ENCODE measurements at places on chromosomes 4 and X. TPM values are rescaled to one million over a fixed set of nuclear protein-coding genes. Genes with fewer than 3 reads are reported as not detected.

- no peak for ATAC-seq
These were observed 16.8 kb downstream of the OCRL start for GRCh38 chrX:129556806-129557315.

- ATAC-seq: no peak
These were observed 232.2 kb upstream of the FMR1 start for GRCh38 chrX:147679356-147680005.

Gene KCND1
- 1.5 TPM for total RNA-seq

GRCh38 chr4:99859618-99860017 lies 34.6 kb downstream of the LAMTOR3 start:
- no peak for ATAC-seq

- ATAC-seq: no peak
These were observed 633.9 kb upstream of the CPEB2 start for GRCh38 chr4:14368391-14368790.

DNA sequence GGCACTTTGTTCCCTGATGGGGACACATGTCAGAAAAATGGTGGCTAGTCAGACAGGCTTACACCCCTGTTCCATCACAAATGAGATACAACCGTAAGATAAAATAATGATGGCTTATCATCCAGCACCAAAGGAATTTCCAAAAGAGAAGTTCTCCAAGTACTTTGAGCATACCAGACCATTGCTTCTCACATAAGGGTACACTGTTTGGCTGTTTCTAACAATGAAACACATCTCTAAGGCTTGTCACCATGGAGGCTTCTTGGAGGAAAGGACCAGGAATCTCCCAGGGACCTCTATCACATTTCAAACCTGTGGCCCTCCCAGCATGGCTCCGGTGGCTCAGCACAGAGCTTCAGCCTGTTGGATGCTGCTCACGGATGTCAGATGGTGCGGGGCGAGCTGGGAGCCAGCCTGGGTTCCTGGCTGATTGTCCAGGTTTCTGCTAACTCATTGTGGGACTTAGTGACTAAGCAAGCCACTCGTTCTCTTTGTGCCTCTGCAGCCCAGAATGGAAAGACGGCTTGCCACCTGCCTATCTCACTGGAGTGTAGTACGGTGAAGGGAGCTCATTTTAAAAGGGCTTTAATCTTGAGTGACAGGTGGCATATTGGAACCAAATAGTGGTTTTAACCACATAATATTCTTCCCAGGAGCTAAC lies 54.5 kb downstream of the FHDC1 start:
- no peak for ATAC-seq

Gene MYOZ2
- 0.27 TPM for total RNA-seq

GRCh38 chr4:98466868-98467599 lies 191.4 kb downstream of the TSPAN5 start:
- peak; percentile 10 for ATAC-seq

Gene ARMCX6
- total RNA-seq: 40.2 TPM

DNA sequence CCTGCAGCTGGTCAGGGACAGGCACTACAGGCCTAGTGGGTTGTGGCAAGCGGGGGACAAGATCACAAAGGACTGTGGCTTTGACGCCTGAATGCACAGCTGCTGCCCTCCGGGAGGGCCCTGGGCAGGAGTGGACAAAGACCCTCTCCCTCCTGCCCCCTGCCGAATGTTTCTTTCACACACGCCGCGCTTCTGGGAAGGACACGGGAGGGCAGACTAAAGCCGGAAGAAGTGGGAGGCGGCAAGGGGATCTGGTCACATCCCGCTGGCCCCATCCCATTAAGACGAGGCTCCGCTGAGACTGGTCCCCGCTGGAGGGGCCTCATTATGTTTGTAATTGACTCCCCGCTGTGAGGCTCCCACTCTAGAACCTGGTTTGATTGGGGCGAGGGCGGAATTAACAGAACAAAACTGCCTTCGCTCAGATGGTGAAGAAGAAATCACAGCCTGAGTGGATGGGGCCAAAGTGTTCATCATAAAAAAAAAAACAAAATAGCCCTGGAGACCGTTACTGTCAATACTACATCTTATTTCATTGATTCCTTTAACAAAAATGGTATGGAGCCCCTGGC lies 37.8 kb upstream of the PSAPL1 start:
- ATAC-seq: peak; percentile 83

Gene HMX1
- total RNA-seq: 0.13 TPM
